ENCODE measurements at places on chromosomes 6 and 20.

DNA sequence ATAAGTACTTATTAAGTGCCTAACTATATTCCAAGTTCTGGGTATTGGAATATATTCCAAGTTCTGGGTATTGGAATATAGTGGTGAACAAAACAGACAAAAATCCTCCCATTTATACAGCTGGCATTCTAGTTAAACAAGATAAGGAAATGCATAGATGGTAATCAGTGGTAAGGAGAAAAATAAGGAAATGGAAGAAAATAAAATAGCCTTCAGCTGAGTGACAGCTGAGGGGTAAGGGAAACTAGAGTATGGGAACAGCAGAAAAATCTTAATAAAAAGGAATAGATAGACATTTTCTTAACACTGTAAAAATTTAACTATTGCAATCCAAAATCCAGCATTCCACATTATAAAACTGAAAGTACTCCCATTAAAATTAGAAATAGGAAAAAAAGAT lies 17.2 kb upstream of the WFDC10A start:
- DNase-seq = no peak

DNA sequence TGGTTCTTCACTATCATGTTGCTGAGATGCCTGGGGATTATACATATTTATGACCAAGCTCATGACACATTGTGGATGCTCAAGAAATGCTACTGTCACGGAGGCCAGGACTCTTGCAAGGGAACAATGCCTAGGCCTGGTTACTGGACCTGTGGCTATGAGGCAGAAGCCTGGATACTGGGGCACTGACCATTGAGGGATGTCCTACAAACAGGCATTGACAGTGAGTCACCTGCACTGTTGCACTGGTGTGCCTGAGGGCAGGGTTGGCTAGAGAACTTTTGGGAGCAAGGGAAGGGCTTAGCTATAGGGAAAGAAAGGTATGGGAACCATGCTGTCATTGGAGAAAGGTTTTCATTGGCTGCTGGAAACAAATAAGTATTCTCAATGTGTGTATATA lies 313.1 kb upstream of the SUPT3H start:
- no peak for DNase-seq

GRCh38 chr20:41669708-41670263 lies 51.6 kb upstream of the CHD6 start:
- no peak for DNase-seq

DNA sequence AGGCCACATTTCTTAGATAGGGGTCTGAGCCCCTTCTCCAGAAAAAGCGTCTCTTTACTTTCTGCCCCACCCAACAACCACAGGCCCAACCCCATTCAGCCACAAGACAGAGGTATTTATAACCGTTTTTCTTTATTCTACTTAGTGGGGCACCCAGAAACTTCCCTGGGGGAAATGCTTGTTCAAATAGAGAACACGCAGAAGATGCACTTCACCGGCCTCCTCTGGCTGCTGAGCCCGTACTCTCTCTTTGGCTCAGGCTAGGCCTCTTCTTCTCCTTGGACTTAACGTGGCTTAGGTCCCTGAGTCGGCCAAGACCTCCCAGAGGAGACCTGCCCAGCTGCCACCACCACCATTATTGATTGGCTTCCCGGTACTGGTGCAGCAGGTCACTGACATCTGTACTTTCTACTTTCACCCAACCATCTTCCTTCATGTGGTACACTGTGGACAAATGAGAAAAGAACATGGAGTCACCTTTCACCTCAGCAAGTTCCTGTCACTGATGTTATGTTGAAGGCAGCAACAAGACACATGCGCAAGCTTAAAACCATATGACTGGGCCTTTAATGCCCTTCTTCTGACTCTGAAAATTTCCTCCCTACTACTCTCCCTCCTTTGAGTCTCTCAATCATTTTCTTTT lies 2.2 kb upstream of the TAP2 start:
- no peak for DNase-seq

DNA sequence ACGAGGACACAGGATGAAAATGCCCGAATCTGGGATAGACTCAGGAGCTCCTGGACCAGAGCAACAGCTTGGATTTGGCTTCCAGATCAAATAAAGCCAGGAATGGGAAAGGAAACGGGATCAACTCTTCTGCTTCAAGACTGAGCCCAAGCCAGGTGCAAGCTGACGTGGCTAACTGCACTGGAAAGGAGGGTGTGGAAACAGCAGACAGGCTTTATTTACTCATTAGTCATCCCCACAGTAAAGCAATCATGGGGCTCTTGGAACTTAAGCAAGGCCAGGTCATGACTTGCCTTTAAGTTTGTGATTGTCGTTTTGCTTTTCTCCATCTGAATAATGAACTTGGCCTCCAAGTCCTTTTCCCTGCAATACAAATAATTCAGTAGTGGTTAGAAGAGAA lies 45.2 kb downstream of the KIF16B start:
- no peak for DNase-seq

DNA sequence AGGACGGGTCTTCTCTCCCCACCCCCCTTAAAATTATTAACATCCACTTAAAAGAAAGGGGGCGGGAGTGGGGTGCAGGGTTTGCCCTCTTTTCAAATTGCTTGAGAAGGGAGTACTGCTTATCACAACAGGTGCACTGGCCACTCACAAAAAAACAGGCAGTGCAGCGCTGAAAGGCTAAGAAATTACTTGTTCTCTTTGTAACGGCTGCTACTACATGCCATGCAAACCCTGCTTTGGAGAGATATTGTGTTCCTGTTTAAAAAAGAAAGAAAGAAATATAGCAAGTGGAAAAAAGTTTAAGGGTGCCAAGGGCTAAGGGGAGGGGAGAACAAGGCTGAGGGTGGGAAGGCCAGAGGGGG lies 312.7 kb upstream of the JARID2 start:
- no peak for DNase-seq

DNA sequence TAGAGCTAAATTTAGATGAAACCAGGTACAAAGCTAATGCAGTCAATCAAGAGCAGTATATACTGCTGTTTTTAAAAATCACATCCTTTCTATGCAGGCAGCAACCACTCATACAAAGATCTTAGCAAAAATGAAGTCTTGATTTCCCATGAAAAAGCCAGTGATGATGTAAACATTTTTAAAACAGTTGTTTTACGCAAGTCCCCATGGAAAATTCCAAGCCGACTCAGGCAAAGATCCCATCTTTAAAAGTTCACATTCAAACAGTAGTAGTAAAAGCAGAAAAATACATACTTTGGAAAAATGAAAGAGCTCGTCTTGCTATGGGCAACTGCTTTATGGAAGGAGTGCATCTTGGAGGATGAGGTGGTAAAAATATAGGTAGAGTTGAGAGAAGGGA lies 84.0 kb downstream of the RCAN2 start:
- DNase-seq = no peak

DNA sequence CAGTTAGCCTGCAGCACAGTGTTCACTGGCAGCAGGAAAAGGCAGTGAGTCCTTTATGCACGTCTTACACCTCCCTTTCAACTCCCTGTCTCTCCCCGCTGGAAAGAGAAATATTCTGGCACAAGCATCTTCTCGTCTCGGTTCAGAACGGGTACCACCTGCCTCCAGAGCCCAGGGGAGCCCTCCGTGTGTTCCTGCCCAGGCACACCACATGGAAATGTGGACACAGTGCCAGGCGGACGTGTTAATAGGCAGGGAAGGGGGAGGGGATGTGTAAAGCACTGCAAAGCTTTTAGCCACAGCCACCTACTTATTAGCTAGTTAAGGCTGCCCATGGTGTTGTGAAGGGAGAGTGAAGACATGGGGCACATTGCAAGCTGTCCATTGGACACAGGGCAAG lies 219.7 kb downstream of the FARS2 start:
- no peak for DNase-seq

- no peak for DNase-seq
Measured at GRCh38 chr20:13874394-13875157, 89.7 kb downstream of the NDUFAF5 start.

DNA sequence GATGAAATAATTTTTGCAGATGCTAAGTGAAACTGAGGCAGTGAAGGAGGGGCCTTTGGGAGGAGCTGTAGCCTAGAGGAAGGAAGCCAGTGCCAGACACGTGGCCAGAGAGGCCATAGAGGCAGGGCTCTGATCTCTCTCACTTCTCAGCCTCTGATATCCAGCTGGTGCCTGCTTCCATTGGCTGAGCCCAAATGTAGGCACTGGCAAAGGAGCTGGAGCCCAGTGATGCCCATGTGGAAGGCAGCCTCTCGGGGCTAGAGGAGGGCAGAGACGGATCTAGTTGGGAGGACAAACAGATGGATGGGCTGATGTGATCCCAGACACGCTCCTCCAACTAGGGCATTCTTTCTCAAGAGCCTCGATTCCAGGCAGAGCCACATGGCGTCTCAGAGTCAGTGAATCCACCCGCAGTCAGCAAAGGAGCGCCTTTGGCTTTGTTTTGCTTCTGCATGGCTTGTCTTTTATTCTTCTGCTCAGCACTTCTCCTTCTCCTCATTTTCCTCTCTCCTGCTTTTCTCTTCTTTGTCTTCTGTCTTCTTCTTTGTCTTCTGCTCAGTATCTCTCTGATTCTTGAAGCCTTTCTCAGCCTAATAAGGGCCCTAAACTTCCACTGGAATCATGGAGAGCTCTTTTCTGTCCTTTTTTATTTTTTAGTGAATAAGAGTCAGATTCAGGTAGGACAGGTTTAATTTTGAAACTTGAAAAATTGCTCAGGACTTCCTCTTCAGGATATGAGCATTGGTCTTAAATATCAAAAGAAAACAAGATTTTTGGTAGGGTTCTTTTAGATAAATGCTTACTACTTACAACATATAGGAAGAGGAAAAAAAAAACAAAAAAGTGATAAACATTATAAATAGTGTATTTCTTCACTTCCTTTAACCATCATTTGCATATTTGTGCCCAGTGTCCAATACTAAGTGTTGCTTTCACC lies 41.8 kb downstream of the CYP24A1 start:
- no peak for DNase-seq

DNA sequence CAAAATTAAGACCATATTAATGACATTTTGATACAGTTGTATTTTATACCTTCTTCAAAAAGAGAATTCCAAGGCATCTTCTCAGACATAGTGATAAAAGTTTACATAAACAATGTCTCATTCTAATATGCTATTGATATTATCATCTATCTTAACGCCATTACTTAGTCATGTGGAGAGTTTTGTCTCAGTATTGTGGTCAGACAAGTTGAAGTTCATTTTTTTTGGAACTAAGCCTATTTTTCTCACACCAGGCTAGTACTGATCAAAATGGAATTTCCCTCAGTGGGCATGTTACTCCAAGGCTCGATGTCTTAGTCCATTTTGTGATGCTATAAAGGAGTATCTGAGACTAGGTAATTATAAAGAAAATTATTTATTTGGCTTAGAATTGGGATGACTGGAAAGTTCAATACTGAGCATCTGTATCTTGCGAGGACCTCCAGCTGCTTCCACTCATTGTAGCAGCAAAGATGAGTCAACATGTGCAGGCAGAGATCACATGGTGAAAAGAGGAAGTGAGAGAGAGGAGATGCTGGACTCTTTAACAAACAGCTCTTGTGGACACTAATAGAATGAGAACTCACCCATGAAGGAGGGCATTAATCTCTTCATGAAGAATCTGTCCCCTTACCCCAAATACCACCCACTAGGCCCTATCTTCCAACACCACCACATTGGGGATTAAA lies 825.5 kb upstream of the MANEA start:
- DNase-seq = no peak

- no peak for DNase-seq
Measured at GRCh38 chr6:70310063-70310694, 7.3 kb upstream of the COL9A1 start.

- no peak for DNase-seq
Measured at GRCh38 chr20:48773837-48774418, 53.9 kb downstream of the PREX1 start.

DNA sequence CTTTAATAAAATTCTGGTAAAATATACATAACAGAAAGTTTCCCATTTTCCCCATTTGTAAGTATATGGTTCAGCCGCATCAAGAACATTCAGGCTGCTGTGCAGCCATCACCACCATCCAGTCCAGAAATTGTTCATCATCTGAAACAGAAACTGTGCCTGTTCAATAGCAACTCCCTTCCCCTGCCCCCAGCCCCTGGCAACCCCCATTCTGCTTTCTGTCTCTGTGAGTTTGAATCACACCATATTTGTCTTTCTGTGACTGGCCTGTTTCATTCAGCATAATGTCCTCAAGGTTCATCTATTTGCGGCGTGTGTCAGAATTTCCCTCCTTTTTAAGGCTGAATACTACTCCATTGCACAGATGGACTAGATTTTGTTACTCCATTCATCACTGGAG lies 19.1 kb downstream of the VSTM2L start:
- DNase-seq = no peak

DNA sequence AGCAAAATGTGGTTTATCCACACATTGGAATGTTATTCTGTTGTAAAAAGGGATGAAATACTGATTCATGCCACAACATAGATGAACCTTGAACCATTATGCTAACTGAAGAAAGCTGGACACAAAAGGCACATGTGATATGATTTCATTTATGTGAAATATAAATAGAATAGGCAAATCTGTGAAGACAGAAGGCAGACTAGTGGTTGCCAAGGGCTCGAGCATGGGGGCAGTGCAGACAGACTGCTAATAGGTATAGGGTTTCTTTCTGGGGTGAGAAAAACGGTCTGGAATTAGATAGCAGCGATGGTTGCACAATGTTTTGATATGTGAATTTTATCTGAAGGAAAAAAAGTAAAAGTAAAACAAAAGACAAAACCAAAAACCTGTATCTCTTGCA lies 54.6 kb upstream of the FNDC1 start:
- DNase-seq = no peak

DNA sequence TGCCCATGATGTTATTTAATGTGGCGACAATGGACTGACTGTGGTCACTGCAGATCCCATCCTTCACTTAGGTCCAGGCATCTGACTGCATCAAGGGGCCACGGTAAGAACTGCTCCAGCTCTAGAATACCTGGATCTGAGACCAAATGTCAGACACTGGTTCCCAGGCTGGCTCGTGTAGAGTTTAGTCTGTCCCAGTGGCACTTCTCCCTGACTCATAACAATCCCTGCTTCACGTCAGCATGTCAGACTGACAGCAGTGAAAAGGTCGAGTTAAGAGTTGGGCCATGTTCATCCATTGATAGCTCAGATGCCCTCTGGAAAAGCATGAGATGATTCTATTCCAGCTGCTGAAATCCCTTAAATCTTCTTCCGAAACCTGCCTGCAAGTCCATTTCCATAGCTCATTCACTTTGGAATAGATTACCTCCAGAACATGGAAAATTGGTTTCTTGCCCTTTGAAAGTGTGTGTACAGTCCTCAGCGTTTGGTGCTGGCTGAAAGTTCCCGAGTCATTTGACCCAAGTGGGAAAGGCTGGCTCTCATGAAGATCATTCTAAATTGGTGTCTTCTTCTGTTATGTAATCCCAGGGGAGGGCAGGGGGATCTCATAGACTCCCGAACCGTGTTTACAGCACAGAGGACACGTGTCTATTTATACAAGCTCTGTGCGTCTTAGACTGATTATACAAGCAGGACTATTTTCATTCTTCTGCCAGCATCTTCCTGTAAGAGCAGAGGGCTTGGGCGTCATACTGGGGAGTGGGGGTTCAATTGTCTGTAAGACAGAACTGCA lies 160.8 kb downstream of the ZDHHC14 start:
- DNase-seq = no peak

GRCh38 chr6:31586599-31587281 lies 663 bp downstream of the LST1 start:
- no peak for DNase-seq

All from NCI-H187 treated with DMSO at 0.1 percent for 48 hours (cell line).